ENCODE measurements at places on chromosomes 7 and 10. TPM values are rescaled to one million over a fixed set of nuclear protein-coding genes. Genes with fewer than 3 reads are reported as not detected.

DNA sequence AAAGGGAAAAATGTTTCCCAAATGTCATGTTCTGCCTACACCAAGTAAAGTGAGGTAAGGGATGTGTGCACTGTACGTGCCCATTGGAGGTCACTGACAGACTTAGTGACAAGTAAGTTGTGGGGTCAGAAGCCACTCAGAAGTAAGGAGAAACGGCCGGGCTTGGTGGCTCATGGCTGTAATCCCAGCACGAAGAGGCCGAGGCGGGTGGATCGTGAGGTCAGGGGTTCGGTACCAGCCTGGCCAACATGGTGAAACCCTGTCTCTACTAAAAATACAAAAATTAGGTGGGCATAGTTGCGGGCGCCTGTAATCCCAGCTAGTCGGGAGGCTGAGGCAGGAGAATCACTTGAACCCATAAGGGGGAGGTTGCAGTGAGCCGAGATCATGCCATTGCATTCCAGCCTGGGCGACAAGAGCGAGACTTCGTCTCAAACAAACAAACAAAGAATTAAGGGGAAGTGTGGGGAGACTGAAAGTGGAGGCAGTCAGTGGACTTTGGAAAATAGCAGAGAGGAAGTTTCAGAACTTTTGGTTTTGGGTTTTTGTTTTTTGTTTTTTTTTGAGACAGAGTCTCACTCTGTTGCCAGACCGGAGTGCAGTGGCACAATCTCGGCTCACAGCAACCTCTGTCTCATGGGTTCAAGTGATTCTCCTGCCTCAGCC is 114.8 kb downstream of the WDFY4 start:
- DNase-seq, result no peak

DNA sequence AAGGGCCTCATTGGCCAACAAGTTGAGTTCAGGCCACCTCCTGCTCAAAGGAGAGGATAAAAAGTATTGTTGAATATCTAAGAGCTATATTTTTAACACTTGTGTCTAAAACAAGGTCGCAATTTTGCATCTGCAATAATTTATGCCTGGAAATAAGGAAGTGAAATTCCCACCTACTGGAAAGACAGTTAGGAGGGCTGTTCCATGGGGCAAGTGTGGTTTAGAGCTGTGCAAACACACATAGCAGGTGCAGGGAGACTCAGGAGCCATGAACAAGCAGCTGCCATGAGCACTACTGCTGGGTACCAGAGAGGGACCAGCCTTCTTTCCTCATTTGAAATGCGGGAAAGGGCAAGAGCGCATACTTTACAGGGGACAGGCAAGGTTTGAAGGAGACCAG is 35.5 kb upstream of the IKZF1 start:
- DNase-seq, result no peak

DNA sequence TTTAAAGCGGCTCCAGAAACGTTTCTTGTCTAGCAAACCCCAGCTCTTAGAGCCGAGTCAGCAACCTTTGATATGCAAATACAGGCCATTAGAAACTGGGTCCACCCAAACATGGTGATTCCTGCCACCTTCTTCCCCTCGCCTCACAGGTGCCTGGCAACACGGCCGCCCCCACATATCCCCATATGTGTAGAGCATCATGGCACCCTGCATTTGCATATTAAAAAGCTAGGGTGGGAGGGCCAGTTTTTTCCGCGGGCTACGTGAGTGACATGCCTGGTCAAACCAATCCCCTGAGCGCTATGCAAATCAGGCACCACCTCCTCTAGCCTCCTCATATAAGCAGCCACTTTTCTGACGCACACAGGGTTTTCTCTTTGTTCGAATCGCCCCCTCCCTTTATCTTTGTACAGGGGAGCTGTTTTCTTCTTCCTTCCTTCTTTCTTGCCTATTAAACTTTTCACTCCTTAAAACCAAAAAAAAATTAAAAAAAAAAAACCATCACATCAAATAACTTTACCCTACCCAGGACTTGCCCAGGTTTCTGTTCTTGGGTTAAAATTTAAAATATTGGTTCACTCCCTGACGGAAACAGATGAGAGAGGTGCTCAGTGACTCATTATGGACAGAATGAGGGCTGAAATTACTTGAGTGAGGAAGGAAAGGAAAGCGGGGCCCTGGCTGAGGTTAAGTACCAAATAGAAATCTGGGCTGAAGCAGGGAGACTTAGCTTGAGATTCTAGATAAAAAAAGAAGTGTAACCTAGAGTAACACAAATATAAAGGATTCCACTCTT is 59.8 kb downstream of the COA1 start:
- DNase-seq, result no peak

DNA sequence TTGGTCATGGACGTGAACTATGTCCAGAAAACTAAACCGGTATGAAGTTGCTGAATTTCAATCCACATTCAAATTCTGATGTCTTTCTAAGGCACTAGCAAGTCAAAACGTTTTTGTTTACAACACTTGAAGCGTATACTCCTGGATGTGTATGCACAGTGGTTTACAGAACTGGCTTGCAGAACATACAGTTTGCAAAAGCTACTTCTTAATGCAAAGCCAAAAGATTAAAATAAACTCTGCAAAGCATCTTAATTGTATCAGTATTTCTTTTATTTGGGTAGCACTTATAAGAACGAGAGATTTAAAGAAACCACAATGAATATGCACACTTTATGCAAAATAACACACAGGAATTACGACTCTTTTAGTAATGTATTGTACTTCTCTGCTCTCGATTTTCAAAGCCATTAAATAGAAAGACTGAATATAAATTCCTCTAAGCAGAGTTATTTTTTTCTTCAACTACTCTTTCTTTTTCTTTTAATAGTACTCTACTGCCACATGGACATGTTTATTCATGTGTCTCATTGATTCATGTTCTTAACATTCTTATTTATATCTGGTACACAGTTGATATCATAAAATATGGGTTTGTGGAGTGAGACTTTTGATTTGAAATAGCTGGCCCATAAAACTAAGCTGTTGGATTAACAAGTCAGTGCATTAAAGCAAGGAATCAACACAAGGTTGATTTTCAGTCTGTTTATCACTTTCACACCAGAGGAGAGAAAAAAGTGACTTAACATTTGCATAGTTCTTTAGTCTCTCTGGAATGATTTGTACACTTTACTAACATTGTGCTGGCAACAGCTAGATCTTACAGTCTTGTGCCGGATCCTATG is 189.4 kb upstream of the STEAP4 start:
- no peak for DNase-seq

DNA sequence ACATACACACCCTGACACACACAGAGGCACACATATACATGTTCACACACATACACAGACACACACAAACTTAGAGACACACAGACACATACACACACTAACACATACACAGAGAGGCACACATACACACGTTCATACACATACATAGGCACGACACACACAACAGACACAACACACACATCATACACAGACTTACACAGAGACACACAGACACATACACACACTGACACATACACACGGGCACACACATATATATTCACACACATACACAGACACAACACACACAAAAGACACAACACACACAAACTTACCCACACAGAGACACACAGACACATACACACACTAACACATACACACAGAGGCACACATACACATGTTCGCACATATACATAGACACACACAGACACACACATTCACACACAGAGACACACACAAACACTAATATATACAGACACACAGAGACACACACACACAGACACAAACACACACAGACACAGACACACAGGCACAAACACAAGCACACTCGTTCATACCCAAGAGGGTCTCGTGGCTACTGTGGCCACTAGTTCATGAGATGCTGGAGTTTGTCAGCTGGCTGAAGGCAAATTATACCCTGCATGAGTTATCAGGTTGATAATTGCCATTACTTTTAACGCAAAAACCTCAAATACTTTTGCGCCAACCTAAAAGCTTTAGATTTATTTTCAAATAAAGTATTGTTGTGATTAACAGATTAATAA is 17.7 kb upstream of the KLF6 start:
- no peak for DNase-seq

The GSTO2 gene
- total RNA-seq, result 1.1 TPM
